ENCODE measurements at places on chromosomes 11 and 22.

GRCh38 chr11:6602096-6602940 lies 1.1 kb downstream of the RRP8 start:
- DNase-seq, result no peak

GRCh38 chr22:49213731-49214352 lies 613.8 kb downstream of the BRD1 start:
- DNase-seq, result no peak

- no peak for DNase-seq
Measured at GRCh38 chr22:50677493-50678217, 5.0 kb downstream of the SHANK3 start.

DNA sequence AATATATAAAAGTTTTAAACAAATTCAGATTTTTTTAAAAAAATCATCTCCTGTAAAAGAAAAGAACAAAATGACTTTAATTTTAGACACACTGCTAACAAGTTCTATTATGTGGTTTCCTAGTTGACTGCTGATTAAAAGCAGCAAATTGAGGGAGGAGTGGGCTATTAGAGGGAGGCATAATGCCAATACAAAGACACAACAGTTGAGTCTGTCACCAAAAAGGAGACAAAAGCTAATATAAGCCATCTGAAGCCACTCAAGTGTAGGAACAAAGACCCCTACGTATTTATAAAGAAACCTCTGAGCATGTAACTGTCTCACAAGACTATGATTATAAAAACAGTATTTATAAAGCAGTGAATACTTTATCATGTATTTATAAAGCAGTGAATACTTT lies 28.6 kb downstream of the TMEM123 start:
- DNase-seq, result no peak

Data from T-helper 2 cell (primary cell).